Ureter (tissue), 1 donor: ENCODE measurements at places on chromosomes 13 and 19. TPM values are rescaled to one million over a fixed set of nuclear protein-coding genes. Genes with fewer than 3 reads are reported as not detected.
A peak's percentile ranks its signal among the peaks of the same experiment; 100 is the strongest.

DNA sequence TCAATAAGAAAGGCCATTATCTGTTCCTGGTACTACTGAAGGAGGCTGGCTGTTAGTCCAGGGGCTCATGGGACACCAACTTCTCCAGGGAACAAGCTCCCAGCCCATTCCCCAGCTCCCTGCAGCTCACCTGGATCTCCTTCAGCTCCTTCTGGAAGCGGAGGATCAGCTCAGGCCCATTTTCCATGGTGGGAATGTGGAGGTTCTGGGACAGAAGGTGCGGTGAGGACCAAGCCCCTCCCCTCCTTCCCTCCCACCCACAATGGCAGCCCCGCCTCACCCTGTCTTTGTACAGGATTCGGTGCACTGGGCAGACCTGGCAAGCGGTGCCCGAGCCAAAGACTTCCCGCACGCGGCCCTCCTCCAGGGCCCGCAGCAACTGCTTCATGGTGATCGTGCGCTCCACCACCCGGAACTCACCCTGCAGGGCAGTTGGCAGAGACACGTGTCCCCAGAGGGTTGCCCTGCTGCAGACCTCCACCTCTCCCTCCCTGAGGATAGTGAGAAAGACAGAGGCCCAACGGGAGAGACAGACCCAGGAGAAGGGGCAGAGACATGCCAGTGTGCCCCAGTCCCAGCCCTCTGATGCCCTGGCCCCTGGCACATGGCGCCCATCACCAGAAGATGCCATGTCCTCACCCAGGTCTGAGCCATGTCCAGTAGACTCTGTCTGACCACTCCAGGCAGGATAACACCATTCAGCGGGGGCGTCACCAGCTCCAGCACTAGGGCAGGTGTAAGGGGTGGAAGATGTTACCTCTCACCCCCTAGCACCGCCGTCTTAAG lies 14.3 kb downstream of the BCAT2 start:
- no peak for DNase-seq

WDR88 gene
- not detected for total RNA-seq

CBARP gene
- 0.73 TPM for total RNA-seq

GRCh38 chr13:75294110-75294509 lies 187.9 kb downstream of the TBC1D4 start:
- DNase-seq: no peak

GRCh38 chr13:106205871-106206270 lies 329.6 kb downstream of the EFNB2 start:
- no peak for DNase-seq

- DNase-seq: no peak
Observed at GRCh38 chr13:94128430-94128829, 351.1 kb downstream of the DCT start.

GRCh38 chr13:23960566-23961156 lies 63.4 kb upstream of the C1QTNF9B start:
- no peak for DNase-seq

- peak; percentile 88 for DNase-seq
Observed at GRCh38 chr19:4539693-4540581, at the start of gene LRG1. LRG1 (minus strand) TSS chr19:4540036; CDS start chr19:4540013, 23 bp downstream.

CATSPERD gene
- not detected for total RNA-seq

DNA sequence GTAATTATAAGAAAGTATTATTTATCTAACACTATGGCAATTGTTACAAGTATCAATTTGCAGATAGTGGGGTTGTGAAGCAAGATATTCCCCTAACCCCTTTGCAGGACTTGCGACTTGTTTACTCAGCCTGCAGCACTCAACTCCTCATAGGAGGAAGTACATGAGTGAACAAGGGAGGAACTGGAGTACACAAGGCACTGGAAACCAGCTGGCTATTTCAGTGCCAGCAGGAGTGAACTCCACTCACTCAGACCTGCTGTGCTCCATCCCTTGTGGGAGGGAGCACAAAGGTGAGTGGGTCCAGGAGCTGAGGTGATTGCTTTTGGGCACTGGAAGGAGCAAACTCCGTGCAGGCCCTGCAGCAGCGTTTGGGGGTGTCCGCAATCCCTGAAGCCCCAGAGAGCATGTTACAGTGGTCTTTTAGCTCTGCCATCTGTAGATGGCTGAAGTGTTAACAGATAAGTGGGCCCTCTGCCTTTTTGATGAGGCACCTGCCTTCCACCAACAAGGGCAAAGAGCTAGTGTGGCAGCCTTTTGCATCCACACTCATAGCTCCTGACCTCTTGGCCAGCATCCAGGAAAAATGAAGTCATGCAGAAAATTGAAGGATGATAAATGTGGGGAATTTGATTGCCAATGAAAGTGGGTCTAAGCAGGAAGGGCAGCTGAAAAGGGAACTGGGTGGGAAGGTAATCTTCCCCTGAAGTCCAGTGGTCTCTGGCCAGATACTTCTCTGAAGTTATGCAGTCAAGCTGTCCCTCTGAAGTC lies 802.2 kb upstream of the MIR17HG start:
- DNase-seq: no peak

GRCh38 chr19:45150751-45151281 lies 10.0 kb downstream of the NKPD1 start:
- no peak for DNase-seq

GRCh38 chr19:18063463-18063862 lies 23.3 kb downstream of the IL12RB1 start:
- no peak for DNase-seq

DNA sequence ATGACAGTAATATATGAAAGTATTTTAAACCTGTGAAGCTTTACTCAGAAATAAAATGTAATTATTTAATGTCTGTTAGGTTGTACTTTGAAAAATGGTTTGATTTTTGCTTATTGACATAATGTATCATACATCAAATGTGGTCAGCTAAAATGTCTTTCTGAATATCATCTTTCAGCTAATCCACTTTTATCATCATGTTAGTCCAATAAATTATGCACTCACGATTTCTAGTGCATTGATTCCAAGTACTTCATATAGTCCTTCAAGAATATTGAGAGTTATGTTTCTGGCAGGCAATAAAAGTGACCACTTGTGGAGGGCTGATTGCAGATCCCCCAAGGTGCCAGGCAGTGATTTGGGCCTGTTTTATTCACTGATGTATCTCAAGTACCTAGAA lies 1204.1 kb downstream of the OLFM4 start:
- DNase-seq: no peak

CACNG7 gene
- total RNA-seq: not detected
